Regular cardiac myocyte (primary cell): ENCODE measurements at places on chromosomes 1 and 21. TPM values are rescaled to one million over a fixed set of nuclear protein-coding genes. Genes with fewer than 3 reads are reported as not detected.

Gene AQP10
- 0.19 and 0.56 TPM in 2 replicates for total RNA-seq

Gene EDARADD
- total RNA-seq: under 0.01 and 0.19 TPM in 2 replicates

Gene PRMT6
- total RNA-seq: 14.1 and 32.2 TPM in 2 replicates

Gene CNIH3
- total RNA-seq: 11.3 and 26.3 TPM in 2 replicates

Gene ATP5PB
- 168 and 283 TPM in 2 replicates for total RNA-seq

Gene OR2T29
- total RNA-seq: not detected in 2 replicates

Gene CFHR2
- total RNA-seq: not detected in 2 replicates

Gene TCEA3
- total RNA-seq: 2.9 and 10.7 TPM in 2 replicates

Gene FMO2
- 1.3 and 27.9 TPM in 2 replicates for total RNA-seq

Gene POTED
- total RNA-seq: not detected in 2 replicates

Gene KRTAP11-1
- not detected in 2 replicates for total RNA-seq

Gene CNR2
- total RNA-seq: not detected in 2 replicates

Gene SPTA1
- total RNA-seq: under 0.01 and 0.19 TPM in 2 replicates

Gene OPRD1
- total RNA-seq: not detected in 2 replicates

Gene OR2L8
- not detected in 2 replicates for total RNA-seq

Gene FAM167B
- total RNA-seq: 0.38 and 2.0 TPM in 2 replicates

Gene LCE1E
- not detected in 2 replicates for total RNA-seq
